ENCODE measurements at places on chromosomes 13 and 19.

DNA sequence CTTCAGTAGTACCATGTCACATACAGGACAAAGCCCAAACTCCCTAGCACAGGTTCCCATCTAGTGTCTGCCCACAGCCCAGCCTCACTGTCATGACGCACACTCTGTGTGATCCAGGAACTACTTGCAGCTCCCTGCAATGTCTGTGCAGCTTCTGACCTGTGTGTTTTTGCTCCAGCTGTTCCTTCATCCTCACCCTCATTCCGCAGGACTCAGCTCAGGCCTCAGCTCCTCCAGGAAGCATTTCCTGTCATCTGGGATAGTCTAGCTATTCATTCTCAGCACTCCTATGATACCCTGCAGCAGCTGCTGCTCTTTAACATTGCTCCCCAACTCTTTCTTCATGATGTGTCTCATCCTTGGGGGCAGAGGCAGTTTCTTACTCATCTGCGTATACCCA lies 56.1 kb downstream of the ENOX1 start:
- H3K4me1 ChIP-seq: no peaks in the 10 kb centered on the region
- no peak overlapping the region for H3K27ac ChIP-seq
- H3K4me3 ChIP-seq: no peak overlapping the region

GRCh38 chr13:28093881-28094280 lies 6.5 kb downstream of the FLT3 start:
- H3K36me3 ChIP-seq: no peaks in the 10 kb centered on the region
- no peak overlapping the region for H3K27ac ChIP-seq
- H3K27me3 ChIP-seq: peaks cover 6% of the 10 kb centered on the region
- H3K4me1 ChIP-seq: no peaks in the 10 kb centered on the region

- peak; percentile 41 for DNase-seq
- peaks cover 41% of the 10 kb centered on the region for H3K36me3 ChIP-seq
- peaks cover 65% of the 10 kb centered on the region for H3K4me1 ChIP-seq
- H3K4me3 ChIP-seq: peak overlapping the region; percentile 76
- H3K27me3 ChIP-seq: no peaks in the 10 kb centered on the region
Measured at GRCh38 chr19:46784262-46785053, 3.9 kb downstream of the SLC1A5 start.

- H3K27ac ChIP-seq: no peak overlapping the region
- no peaks in the 10 kb centered on the region for H3K4me1 ChIP-seq
- H3K27me3 ChIP-seq: no peaks in the 10 kb centered on the region
- H3K4me3 ChIP-seq: no peak overlapping the region
- DNase-seq: no peak
- no peaks in the 10 kb centered on the region for H3K36me3 ChIP-seq
Measured at GRCh38 chr13:42865768-42866102, 84.4 kb downstream of the FAM216B start.

DNA sequence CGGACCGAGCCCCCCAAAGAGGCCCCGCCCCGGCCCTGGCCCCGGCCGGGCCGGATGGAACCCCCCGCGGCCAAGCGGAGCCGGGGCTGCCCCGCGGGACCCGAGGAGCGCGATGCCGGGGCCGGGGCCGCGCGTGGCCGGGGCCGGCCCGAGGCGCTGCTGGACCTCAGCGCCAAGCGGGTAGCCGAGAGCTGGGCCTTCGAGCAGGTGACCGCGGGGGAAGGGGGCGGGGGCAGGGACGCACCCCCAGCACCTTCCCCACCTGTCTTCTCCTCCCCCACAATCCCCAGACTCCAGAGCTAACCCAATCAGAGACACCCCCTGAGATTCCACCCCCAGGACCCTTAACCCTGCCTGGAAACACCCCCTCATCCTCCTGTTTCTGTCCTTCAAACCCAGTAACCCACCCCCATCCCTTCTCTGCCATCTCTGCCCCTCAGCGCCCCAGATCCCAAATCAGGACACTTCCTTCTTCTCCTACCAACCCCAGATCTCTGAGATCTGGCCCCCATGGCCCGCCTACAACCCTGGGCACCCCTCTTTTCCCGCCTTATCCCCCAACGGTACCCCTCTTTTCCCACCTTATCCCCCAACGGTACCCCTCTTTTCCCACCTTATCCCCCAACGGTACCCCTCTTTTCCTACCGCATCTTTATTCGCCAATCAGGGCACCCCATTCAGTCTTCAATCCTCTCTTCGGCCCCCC lies 505 bp downstream of the ZSWIM4 start:
- H3K4me3 ChIP-seq: peak overlapping the region; percentile 70
- H3K27me3 ChIP-seq: no peaks in the 10 kb centered on the region
- H3K36me3 ChIP-seq: no peaks in the 10 kb centered on the region
- peaks cover 29% of the 10 kb centered on the region for H3K4me1 ChIP-seq

DNA sequence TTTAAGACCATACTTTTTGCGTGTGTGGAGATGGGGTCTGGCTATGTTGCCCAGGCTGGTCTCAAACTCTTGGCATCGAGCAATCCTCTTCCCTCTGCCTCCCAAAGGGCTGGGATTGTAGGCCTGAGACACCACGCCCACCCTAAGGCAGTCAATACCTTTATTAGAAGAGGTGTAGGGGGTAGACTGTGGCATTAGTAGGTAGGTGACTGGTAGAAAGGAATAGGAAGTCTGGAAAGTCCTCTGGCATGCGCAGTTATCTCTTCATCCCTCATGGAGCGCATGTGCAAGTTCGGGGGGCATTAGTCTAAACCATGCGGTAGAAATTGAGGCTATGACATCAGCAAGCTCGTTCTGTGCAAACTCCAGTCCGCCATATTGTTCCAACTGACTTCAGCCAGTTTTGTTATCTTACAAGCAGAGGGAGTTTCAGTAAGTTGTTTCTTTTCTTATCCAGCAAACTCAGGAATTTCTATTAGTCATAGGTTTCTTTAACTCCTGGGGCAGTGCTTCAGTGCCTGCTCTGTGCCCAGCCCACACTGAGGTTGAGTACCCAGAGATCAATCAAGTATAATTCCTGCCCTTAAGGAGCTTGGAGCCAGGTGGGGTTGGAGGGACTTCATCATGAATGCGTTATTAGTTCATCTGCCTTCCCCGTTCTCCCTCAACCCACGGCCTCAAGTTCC lies 7.3 kb upstream of the RANBP3 start:
- H3K4me3 ChIP-seq: no peak overlapping the region
- DNase-seq: no peak
- H3K27me3 ChIP-seq: no peaks in the 10 kb centered on the region
- no peak overlapping the region for H3K27ac ChIP-seq
- H3K36me3 ChIP-seq: no peaks in the 10 kb centered on the region

DNA sequence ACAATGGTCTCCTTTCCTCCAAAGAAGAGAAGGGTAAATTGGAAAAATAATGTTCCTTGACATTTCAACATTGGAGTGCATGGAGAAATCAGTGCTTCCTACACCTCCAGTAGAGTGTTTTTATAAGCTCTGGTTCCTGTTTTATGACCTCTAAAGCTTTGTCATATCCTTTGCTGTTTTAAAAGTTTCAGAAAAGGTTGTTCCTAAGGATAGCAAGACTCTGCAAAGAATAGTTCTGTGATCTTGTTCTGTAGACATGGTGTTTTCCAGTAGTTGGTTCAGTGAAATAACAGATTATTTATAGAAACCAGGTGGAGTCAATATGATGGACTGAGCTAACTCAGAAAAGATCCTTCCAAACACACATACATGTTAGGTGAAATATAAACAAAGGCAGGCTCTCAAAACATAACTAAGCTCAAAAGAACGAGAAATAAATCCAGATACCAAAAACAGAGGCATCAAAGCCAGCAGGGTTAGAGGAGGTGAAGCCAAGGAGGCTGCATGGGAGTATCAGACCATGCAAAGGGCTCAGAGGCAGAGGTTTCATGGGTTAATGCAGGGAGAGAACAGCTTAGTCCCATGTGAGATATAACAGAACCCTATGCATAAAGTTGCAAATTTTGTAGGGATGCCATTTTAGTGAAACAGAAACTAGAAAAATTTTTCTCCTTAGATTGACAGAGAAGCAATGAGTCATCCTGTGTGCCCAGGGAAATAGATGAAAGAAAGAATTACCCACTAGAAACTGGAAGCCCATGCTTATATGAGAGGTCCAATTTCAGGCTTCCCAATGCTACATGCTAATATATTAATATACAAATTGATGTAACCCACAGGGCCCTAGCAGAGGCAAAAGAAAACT lies 44.3 kb downstream of the SHISA2 start:
- DNase-seq: no peak
- peaks cover 10% of the 10 kb centered on the region for H3K4me1 ChIP-seq
- H3K27me3 ChIP-seq: no peaks in the 10 kb centered on the region
- no peaks in the 10 kb centered on the region for H3K36me3 ChIP-seq

GRCh38 chr13:50129706-50130122 lies 114.5 kb downstream of the KCNRG start:
- peak overlapping the region; percentile 13 for H3K27ac ChIP-seq
- no peak for DNase-seq
- H3K4me3 ChIP-seq: peak overlapping the region; percentile 53
- H3K36me3 ChIP-seq: no peaks in the 10 kb centered on the region
- H3K27me3 ChIP-seq: peaks cover 64% of the 10 kb centered on the region

GRCh38 chr19:47104680-47105079 lies 8.9 kb downstream of the ZC3H4 start:
- no peaks in the 10 kb centered on the region for H3K27me3 ChIP-seq
- peaks cover 17% of the 10 kb centered on the region for H3K36me3 ChIP-seq
- H3K4me1 ChIP-seq: peaks cover 50% of the 10 kb centered on the region
- H3K4me3 ChIP-seq: no peak overlapping the region
- no peak overlapping the region for H3K27ac ChIP-seq

DNA sequence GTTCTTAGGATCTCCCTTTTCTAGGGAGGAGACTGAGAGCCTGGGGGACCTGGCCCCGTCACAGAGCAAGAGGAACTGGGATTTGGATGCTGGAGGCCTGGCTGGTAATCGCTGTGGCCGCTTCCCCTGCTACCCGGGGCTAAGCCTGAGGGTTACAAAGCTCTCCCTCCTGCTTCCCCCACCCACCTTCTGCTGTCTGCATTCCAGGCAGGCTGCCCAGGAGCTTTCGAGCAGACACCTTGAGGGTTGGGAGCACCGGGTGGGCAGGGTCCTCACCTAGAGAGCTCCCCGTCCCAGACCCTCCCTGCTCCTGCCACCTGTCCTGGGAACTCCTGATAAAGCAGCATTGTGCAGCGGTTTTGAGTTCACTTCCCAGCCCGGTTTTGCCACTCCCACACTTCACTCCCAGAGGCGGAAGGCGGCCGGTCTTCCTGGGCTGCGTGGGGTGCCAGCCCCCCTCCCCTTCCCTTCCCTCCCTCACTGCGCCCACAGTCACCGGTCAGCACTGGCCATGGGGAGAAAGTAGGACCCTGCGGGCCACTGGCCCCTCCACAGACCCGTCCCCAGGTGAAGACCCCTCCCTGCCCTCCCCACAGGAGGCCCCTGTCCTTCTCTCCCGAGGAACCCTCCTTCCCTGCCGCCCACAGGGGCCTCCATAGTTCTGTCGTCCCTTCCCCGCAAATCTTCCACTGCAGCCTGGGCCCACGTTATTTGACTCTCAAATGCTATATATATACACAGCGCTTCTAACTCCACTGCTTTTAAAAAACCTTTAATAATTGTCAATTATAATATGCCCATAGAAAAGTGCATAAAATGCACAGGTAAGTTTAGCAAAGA lies 8.1 kb downstream of the PAK4 start:
- DNase-seq: no peak
- H3K4me1 ChIP-seq: no peaks in the 10 kb centered on the region
- no peaks in the 10 kb centered on the region for H3K27me3 ChIP-seq
- H3K36me3 ChIP-seq: no peaks in the 10 kb centered on the region
- H3K27ac ChIP-seq: no peak overlapping the region
- H3K4me3 ChIP-seq: no peak overlapping the region

- H3K36me3 ChIP-seq: peaks cover 22% of the 10 kb centered on the region
- H3K27ac ChIP-seq: peak overlapping the region; percentile 83
- peaks cover 26% of the 10 kb centered on the region for H3K4me1 ChIP-seq
- no peak for DNase-seq
Measured at GRCh38 chr19:52170863-52171320, 529 bp downstream of the ZNF836 start.

DNA sequence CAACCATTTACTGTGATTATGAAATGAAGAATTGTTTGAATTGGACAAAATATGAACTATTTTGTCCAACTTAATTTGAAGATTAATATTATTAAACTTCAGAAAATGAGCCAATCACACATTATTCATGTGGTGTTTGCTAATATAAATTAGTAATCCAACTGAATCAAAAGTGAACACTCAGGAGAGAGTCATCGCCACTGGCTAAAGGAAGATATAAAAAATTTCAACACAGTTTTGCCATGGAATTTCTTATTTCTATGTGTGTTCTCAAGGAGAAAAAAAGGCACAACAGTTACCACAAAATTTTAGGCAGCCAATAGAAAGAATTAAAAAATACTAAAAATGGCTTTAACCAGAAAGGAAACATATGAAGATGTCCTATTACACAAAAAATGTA lies 2683.8 kb downstream of the PCDH9 start:
- no peaks in the 10 kb centered on the region for H3K27me3 ChIP-seq
- H3K36me3 ChIP-seq: no peaks in the 10 kb centered on the region
- H3K4me3 ChIP-seq: no peak overlapping the region

DNA sequence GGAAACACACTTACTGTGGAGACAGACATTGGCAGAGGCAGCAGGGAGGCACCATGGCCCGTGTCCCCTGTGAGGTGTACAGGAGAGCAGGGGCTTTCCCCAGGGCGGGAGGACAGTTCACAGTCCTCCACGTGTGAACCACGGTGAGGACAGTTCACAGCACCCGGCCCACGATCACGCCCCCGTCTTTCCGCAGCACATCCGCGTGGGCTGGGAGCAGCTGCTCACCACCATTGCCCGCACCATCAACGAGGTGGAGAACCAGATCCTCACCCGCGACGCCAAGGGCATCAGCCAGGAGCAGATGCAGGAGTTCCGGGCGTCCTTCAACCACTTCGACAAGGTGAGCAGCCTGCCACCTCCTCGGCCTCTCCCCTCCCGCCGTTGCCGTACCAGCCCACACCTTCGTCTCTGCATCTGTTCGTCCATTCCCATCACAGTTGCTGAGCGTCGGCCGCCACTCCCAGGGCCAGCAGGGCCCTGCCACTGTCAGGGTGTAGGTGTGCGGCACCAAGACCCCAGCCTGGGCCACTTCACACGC lies 17.4 kb downstream of the CAPN12 start:
- DNase-seq: no peak
- no peaks in the 10 kb centered on the region for H3K27me3 ChIP-seq
- peaks cover 17% of the 10 kb centered on the region for H3K4me1 ChIP-seq
- H3K4me3 ChIP-seq: no peak overlapping the region

GRCh38 chr19:8259142-8259921 lies 48.8 kb downstream of the CD320 start:
- DNase-seq: no peak
- peaks cover 9% of the 10 kb centered on the region for H3K4me1 ChIP-seq
- no peaks in the 10 kb centered on the region for H3K27me3 ChIP-seq
- H3K27ac ChIP-seq: no peak overlapping the region
- no peak overlapping the region for H3K4me3 ChIP-seq

- DNase-seq: no peak
- H3K27ac ChIP-seq: no peak overlapping the region
- no peaks in the 10 kb centered on the region for H3K4me1 ChIP-seq
- H3K4me3 ChIP-seq: no peak overlapping the region
Measured at GRCh38 chr13:75038393-75039113, 443.4 kb downstream of the TBC1D4 start.

- no peak overlapping the region for H3K4me3 ChIP-seq
- DNase-seq: no peak
- no peaks in the 10 kb centered on the region for H3K4me1 ChIP-seq
- peaks cover 8% of the 10 kb centered on the region for H3K27me3 ChIP-seq
- H3K27ac ChIP-seq: no peak overlapping the region
Measured at GRCh38 chr19:29495901-29496441, 29.8 kb upstream of the VSTM2B start.
